ENCODE measurements at places on chromosomes 3 and 15.

DNA sequence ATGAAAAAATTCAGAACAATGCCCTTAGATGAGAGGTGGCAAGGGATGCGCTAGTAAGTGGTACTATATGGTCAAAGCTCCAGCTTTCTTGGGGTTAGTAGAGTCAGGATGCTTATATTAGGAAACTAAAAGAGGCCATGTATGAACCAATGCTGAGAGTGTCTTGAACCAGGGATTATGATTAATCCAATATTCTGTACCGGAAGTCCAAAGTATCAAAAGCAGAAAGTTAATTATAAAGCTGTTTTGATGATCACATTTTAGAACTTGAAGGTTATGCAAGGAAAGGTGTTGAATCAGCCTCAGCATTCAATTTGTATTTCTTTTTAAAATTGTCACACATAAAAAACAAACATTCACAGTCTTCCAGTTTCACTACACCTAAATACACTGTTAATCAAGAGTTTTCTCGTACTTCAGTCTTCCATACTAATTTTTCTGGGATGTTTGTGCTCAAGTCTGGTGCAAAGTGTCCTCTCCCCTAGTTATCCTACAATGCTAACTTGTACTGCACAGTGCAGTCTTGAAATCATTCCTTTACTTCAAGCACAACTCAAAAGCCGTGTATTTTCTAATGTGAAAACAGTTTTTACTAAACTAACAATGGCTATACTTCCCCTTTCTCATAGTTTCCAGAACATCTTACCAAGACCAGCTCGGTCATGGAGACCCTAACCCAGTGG is 10.7 kb upstream of the FAH start:
- no peak for DNase-seq

- DNase-seq = no peak
Observed at GRCh38 chr3:35592589-35593295, 46.6 kb upstream of the ARPP21 start.

DNA sequence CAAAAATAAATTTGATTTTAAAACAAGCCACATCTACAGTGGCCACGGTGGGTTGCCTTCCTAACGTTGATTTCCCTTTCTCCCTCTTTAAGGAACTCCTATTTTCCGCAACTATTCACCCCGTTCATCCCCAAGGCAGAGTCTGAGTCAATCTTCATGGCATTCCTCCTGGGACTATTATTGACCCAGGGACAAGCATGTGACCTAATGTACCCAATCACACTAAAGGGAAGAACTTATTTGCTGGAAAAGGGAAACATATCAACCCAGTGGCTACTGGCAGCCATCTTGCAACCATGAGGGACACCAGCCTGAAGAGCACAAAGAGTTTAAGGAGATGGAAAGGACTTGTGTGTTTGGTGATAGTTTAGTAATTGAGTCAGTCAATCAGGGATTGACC is 55.4 kb upstream of the ARHGEF3 start:
- no peak for DNase-seq

DNA sequence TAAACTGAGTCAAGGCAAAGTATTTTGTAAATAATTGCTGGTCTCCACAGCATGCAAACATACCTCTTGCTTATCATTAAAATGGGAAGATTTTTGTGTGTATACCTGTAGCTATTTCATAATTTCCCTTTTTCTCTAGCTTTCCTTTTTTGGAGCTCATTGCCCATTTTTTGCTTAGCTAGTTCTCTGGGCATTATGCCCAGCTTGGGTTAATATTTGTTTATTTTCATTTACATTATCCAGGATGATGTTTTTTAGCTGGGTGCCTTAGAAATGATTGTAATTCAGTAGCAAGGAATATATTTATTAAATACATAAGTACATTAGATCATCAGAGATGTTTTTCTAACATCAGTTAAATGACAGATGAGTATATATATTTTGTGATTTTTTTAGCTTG is 1271.7 kb upstream of the GBE1 start:
- no peak for DNase-seq

- no peak for DNase-seq
Observed at GRCh38 chr3:4429648-4430350, 37.3 kb downstream of the SUMF1 start.

GRCh38 chr3:64932016-64932518 is 244.3 kb upstream of the ADAMTS9 start:
- no peak for DNase-seq

- DNase-seq = no peak
Observed at GRCh38 chr15:91632176-91632575, 221.3 kb upstream of the SLCO3A1 start.

GRCh38 chr15:77904901-77905300 is 172.6 kb downstream of the TBC1D2B start:
- DNase-seq = no peak

- DNase-seq = no peak
Observed at GRCh38 chr15:65688462-65688861, 66.7 kb downstream of the SLC24A1 start.

DNA sequence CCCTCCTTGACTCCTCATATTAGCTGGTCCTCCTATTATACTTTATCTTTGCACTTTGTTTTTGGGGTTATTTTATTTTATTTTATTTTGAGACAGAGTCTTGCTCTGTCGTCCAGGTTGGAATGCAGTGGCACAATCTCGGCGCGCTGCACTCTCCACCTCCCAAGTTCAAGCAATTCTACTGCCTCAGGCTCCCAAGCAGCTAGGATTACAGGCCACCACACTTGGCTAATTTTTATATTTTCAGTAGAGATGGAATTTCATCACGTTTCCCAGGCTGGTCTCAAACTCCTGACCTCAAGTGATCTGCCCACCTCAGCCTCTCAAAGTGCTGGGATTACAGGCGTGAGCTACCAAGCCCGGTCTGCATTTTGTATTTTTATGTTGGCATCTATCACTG is 126.7 kb downstream of the FOXB1 start:
- DNase-seq = no peak

DNA sequence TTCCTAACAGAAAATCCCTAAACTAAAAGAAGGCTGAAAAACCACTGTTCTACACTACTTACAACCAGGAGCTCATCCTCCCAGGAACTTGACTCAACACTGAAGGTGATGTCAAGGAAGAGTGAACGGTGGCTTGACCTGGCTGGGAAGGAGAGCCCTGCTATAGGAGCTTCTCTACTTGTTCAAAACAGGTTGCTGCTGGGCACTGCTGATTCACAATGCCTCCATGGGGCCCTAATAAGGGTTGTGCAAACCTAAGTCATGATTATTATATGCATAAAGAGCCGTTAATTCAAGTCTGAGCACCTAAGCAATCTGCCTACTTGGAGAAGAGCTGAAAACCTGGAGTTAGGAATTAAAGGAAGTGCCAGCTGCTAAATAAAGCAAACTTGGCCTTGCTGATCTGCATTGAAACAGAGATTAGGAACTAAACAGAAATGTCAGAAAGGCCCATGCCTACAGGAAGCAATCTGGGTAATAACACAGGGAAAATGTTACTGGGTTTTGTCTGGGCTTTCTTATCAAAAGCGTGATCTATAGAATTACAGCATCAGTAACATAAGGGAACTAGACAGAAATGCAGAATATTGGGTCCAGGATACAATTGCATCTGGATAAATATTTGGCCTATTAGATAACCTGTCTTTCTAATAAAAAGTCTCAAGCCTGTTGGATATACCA is 243.2 kb downstream of the NEK10 start:
- DNase-seq = no peak

- no peak for DNase-seq
Observed at GRCh38 chr3:128201158-128201755, 48.0 kb downstream of the EEFSEC start.

GRCh38 chr3:120775411-120775810 is 32.9 kb downstream of the GTF2E1 start:
- no peak for DNase-seq

- DNase-seq = no peak
Observed at GRCh38 chr3:193214445-193214844, 26.6 kb upstream of the PLAAT1 start.

- no peak for DNase-seq
Observed at GRCh38 chr3:127784865-127785710, 37.2 kb downstream of the MGLL start.

GRCh38 chr3:45473841-45474240 is 85.5 kb downstream of the LARS2 start:
- no peak for DNase-seq

- peak; percentile 34 for DNase-seq
Observed at GRCh38 chr3:277873-278272, 81.3 kb downstream of the CHL1 start.

GRCh38 chr3:118587847-118588246 is 446.8 kb downstream of the IGSF11 start:
- DNase-seq = no peak

DNA sequence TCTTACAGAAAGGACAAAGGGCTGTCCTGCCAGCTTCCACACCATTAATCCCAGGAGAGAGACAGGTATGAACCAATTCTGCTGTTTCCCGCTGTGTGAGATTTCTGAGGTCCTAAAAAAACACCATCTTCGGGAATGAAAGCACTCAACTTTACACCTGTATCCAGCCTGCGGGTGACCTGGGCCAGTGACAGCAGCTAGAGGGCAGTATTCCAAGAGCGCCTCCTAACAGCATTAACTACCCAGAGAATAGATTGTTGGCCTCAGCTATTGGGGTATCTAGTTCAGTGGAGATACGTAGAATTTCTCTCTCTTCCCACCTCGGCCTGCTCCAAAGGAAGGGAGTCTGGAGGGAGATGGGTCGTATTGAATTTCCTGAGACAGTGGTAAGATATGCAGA is 55.1 kb downstream of the WDR76 start:
- no peak for DNase-seq

GRCh38 chr3:50617096-50617791 is at the start of gene MAPKAPK3:
Gene MAPKAPK3 (plus strand): TSS chr3:50617151. CDS start chr3:50617566, 415 bp downstream.
- peak; percentile 41 for DNase-seq

DNA sequence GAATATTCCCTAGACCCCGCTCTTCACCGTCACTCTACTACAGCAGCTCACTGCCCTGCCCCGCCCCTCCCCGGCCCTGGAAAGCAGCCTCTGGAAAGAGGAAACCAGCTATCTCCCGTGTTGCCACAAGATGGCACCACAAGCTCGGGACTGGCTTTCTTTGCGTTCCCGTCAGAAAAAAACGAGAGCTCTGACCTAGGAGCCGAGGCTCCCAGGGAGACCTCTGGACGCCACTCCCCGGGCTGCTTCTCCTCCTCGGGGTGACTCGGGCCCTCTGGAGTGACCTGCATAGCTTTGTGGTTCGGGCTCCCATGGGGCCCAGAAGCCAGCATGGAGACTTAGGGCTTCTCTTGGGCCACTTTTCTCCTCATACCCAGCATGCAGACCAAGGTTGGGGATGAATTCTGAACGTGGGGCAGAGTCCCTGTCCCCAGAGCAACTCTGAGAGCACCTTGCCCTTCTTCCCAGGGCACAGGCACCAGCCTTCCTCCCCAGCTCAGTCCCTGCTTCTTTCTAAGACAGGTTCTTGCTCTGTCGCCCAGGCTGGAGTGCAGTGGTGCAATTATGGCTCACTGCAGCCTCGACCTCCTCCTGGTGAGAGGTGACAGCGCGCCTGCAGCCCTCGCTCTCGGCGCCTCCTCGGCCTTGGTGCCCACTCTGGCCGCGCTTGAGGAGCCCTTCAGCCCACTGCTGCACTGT is 19.0 kb downstream of the STOML1 start:
- DNase-seq = peak; percentile 76

GRCh38 chr3:128482666-128483656 is 10.0 kb downstream of the GATA2 start:
- no peak for DNase-seq

DNA sequence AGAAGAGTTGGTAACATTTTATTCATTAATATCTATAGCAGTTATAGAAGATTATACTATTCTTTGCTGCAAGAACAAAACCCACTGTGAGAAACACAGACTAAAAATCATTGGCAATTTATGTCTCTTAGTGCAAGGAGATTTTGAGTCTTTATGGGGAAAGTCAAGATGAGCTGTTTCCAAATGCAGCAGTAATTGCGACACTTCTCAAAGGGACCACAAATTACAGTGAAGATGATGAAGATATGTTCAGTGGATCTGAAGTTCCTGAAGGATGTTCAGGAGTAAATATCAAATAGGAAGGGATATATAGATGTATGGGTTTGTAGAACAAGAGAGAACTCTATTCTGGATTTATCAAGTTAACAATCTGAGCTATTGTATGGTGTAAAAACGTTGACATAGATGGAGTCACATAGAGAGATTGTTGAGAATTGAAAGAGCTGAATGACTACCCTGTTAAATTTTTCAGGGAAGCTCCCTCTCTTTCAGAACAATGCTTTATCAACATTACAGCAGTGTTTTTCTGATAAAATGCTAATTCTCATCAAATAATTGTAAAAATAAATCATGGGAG is 71.8 kb downstream of the DTWD1 start:
- DNase-seq = no peak
